T-cell (primary cell): ENCODE measurements at places on chromosomes 13 and 19. TPM values are rescaled to one million over a fixed set of nuclear protein-coding genes. Genes with fewer than 3 reads are reported as not detected.

DNA sequence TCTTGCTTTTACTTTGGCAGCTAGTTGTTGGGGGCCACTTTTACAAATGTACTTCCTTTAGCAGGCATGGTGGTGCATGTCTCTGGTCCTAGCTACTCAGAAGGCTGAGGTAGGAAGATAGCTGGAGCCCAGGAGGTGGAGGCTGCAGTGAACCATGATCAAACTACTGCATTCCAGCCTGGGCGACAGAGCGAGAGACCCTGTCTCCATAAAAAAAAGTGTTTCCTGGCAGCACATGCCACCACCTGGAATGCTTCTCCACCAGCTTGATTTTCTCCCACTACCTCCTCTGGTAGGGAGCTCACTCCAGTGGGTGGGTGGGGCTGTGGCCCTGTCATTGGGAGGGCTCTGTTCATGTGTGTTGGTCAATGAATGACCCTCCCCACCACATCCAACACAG, 12.5 kb downstream of the FZR1 start:
- DNase-seq = no peak

GRCh38 chr19:43564800-43565199, 10.5 kb downstream of the XRCC1 start:
- no peak for DNase-seq

DNA sequence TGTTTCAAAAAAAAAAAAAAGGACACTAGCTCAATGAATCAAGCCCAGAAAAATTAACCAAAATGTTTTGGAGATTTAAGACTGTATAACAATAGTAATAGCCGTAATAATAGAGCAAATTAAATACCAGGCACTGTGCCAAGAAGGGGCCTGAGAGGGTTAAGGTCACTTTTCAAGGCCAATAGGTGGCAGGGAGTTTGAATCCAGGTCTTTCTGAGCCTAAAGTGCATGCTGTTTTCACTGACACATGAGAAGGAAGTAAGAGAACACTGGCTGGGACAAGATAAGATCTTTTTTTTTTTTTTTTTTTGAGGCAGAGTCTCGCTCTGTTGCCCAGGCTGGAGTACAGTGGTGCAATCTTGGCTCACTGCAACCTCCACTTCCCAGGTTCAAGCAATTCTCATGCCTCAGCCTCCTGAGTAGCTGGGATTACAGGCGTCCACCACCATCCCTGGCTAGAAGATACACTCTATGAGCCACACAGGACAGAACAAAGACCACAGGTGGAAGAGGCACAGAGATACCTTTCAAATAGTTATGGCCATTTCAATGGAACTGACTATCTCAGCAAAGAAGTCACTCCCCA, 7.7 kb downstream of the FFAR2 start:
- DNase-seq = no peak

- no peak for DNase-seq
Observed at GRCh38 chr13:114064450-114065140, 67.8 kb downstream of the RASA3 start.

DNA sequence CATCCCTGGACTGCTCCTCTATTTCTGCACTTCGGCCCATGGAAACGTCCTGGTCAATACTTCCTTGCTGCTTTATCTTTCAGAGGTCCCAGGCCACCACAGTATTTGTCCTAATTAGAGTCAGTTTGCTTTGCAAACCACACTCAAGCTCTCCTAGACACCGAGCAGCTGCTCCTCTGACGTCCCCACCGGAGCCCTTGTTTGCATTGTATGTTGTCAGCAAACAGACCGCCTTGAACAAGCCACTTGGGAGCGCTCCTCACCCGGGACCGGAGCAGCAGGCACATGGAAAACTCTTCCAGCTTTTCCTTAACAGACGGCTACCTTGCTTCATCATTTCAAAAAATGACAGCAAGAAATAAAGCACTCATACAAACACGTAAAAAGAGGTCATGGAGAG, 51.5 kb upstream of the GTF3A start:
- DNase-seq = no peak

GRCh38 chr19:5031231-5032100, 62.6 kb downstream of the KDM4B start:
- DNase-seq = peak; percentile 78

GRCh38 chr13:50306156-50306555, 290.9 kb downstream of the KCNRG start:
- no peak for DNase-seq

DNA sequence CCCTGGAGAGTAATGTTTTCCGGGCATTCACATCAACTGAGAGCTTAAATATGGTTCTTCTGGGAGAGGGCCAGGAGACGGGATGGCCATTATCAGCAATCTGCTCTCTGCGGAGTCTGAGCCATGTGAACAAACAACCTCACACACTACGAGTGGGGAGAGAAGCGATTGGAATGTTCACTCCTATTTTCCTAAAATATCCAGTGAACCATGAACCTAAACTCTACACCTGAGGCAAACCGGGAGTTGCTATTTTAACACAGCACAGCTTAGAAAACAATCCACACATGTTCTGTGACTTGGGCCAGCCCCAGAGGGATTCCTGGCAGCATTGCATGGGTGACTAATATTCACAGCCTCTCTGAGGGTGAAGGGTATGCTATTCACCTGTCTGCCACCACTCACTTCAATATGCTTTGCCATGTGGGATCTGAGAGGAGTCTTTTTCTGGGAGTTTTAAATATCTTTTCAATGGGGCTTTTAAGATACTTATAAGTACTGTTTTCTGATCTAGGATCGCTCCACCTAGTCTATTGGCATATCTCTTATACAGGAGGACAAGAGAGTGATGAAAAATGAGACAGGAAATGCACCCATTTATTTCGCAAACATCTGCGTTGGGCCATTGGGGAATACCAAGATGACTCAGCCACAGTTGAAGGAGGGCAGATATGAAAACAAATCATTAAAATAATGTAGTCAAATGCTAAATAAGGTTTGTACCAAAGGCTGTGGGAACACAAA, 72.6 kb upstream of the SERP2 start:
- DNase-seq = no peak

- no peak for DNase-seq
Observed at GRCh38 chr13:32837307-32837972, 178.8 kb upstream of the KL start.

Gene ZNF471
- 2.2 TPM for total RNA-seq

Gene RAB3A
- 4.7 TPM for total RNA-seq

Gene DIAPH3
- 0.14 TPM for total RNA-seq

Gene C13orf42
- not detected for total RNA-seq

Gene ZNF540
- total RNA-seq = 14.7 TPM

Gene MFSD12
- 141 TPM for total RNA-seq
